ENCODE measurements at places on chromosomes 12 and 14.
A peak's percentile ranks its signal among the peaks of the same experiment; 100 is the strongest.

DNA sequence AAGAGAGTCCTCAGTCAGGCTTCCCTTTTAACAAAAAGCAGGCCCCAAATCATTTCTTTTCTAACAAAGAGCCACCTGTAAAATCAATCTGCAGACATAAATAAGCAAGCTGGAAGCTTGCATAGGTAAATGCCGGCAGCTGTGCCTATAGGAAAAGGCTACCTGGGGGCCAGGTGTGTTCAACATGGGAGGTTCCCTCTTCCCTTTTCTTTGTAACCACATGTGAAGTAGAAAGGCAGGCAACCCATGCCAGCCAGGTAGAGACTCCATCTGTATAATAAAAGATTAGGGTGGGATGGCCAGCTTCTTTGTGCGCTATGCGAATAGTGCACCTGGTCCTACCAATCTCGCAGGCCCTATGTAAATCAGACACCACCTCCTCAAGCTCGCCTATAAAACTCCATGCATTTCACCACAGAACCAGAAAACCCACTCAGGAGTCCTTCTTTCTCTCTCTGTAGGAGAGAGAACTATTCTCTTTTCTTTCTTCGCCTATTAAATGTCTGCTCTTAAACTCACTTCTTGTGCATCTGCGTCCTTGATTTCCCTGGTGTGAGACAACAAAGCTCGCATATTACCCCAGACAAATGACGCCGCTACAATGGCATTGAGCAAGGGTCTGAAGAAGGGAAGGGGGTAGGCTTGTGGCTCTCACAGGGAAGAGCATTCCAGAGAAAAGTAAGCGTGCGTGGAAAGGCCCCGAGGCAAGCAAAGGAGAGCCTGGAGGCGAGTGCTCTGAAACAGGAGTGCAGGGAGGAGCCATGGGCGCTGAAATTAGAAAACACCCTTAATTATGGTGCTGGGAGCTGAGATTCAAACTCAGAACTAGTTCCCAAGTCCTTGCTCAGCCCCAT, 67.2 kb downstream of the TTC9 start:
- peak; percentile 67 for DNase-seq

DNA sequence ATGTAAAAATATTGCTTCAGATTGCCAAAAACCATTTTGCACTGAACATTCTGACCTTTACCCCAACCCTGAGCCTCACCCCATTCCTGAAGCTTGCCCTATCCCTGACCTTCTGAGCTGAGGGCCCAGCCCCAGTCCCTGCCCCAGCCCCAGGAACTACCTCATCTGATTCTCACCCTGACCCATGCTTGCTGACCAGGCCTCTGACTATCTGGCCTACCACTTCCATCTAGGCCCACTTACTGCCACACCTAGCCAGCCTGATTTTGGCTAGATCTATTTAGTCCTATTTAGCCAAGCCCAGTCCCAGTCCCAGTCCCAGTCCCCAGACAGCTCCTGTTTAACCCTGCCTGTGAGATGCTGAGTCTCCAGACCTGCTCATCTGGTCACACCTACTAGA, 33.6 kb downstream of the OR10P1 start:
- DNase-seq: no peak

DNA sequence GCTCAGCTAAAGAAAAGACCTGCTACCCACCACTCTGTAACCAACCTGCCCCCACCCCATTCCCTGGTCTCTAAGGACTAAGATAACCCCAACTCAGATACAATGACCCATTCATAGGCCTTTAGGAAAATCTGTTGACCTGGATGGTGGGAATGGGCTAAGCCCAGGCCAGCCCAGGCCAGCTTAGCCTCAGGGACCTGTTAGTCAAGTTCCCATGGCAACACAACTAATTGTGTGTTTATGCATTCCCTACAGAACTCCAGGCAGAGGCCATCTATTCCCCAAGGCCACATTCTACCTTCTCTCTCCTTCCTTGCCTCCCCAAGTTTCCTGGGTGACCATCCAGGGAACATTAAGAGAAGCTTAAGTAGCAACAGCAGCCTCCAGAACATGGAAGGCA, 16.1 kb upstream of the KRT8 start:
- no peak for DNase-seq

DNA sequence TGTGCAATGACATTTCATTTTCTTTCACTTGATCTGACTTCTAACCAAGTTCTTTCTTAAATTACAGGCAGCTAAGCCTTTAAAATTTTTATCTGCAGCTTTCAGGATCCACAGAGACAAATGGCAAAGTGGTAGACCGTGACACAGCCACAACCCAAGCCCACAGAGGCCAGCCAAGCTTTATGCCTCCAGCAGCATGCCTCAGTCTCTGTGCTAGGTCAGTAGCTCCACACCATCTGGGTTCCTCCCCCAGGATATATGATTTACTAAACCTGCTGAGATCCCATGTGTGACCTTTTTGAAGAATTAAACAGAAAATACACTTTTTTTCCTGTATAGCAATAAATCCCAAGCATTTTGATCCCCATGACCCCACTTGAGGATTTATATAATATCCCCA, 290.4 kb upstream of the CAND1 start:
- DNase-seq: no peak

DNA sequence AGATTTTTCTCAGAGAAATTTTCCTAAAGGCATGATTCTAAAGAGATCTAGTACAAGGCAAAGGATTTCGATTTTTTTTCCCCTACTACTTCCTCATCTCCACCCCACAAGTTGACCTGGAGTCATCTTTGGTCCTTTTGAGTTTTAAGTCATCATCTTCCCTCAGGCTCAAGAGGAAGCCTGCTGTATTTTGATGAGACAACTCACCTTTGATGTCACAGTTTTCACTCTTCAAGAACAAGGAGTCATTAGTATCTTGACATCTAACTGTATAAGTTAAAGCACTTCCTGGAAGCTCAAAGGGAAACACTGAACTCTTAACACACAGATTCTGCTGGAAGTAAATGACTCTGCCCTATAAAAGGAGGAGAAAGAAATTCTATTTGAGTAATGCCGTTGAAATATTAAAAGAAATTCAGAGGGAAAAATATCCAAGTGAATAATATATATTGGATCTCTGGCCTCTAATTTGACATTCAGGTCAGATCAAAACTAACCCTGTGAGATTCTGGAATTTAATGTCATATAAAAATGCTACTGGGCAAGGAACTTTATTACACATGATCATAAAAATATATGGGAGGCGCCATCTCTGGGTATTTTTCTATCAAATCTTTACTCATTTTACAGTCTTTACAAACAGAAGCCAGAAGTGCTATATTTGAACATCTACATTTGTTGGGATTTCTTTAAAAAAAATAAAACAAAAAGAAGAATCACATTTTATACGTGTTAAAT, 435.0 kb downstream of the NRXN3 start:
- DNase-seq: no peak

GRCh38 chr12:106819991-106820390, 45.5 kb downstream of the RIC8B start:
- DNase-seq: no peak

DNA sequence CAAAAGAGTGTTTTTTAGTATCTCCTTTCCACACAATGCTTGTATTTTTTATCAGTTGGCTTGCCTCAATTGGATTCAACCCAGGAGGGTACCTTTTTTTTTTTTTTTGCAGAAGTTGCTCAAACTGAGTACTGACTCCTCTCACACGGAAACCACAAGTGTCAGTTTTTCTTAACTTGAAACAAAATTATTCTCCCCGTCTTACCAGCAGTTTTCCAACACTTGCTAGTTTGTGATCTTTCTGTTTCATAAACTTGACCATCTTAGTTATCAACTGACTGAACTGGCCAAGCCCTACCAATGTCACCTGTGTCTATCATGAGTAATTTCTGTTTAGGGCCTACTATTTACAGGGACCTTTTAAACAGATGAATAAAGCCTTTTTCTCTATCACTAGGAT, 34.1 kb upstream of the ITPR2 start:
- no peak for DNase-seq

DNA sequence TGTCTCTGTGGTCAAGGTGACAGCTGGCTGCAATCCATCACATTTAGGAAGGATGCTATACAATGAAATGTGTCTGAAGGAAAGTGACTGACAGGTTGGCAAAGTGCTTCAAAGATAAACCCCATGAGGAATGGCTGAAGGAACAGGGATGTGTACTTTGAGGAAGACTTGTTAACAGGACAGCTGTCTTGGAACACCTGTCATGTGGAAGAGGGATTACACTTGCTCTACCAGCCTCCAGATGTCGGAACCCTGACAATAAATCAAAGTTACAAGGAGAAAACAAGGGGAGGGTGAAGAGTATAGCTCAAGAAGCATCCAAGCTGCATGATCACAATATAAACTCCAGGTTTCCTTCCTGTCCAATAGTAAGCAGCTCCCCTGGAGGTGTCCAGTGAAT, 147.8 kb upstream of the TMCC3 start:
- DNase-seq: no peak

GRCh38 chr12:69578283-69578682, 7.0 kb upstream of the CCT2 start:
- DNase-seq: no peak

DNA sequence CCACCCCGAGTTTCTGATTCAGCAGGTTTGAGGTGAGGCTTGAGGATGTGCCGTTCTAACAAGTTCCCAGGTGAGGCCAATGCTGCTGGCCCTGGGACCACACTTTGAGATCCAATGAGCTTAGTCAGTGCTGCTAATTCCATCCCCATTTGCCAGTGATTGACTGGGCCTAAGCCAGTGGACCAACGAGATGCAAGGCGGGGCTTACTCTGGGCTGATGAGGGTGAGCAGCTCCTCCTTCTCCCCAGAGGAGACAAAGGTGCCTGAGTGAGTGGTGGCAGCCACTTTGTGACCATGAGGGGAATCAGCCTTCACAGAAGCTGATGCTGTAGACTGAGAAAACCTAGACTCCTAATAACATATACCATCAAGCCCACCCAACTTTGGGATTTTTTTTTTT, 23.1 kb upstream of the HNF1A start:
- DNase-seq: no peak

Data from NCI-H748 treated with DMSO at 0.1 percent for 48 hours (cell line).